SJSA1 (cell line): ENCODE measurements at places on chromosomes 3 and 15.

DNA sequence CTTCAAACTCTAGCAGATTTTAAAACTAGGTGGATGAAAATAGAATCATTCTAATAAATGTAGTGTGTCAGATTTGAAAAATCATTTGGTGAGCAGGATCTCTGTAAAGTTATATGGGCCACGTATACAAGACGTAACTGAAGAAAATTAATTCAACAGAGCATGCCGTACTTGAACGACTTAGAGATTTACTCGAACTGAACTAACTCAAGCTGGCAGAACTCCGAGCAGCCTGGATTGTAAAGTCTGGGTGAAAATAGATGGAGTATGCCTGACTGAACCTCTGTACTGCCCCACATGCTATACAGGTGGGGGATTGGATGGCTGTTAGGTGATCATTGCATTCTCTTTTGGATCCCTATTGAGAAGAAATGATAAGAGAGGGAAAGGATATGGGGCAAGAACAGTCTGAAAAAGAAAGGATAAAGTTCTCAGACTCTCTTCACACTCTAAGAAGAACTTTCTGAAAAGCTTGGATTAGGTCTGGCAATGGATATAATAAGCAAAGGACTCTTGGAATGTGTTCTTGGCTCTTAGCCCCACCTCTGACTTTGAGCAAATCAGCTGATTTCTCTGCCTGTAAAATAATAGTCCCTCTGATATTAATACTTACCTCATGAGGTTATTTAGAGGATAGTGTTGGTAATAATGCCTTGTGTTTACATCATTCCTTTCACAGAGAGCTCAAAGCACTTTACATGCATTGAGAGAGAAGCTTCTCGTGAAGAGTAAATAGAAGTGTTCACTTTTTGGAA lies 147.5 kb downstream of the FILIP1L start:
- DNase-seq, result no peak

DNA sequence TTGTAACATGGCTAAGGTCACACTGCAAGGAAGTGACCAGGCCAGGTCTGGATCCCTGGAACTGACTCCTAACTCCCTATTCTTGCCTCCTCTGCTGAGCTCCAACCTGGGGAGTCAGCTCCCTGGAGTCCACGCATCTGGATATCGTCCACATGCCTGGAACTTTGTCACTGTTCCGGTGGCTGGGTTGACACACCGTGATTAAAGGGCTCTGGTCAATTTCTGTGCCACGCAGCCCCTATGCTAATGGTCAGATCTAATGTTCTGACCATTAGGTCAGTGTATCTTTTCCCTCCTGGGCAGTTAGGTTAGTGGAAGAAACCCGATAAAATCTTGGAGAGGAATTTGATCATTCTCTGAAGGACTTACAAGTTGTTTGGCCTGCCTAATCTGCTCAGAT lies 1.6 kb upstream of the TPM1 start:
- DNase-seq, result no peak

DNA sequence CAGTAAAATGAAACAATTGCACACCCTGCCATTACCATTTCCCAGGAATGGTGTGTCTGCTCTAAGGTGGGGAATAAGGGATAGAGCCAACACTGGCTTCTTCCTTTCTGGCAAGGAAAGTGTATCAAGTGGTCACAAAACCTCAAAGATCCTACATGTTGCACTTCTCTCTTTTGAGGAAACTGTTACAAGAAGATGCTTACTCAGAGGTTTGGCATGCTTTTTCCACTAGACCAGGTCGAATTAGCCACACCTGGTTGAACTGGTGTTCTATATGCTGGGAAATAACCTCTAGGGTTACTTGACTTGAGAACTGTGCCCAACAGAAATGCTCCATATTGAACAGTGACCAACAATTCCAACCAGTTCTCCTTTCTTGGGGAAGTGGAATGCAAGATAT lies 102.9 kb downstream of the LRRN1 start:
- no peak for DNase-seq

DNA sequence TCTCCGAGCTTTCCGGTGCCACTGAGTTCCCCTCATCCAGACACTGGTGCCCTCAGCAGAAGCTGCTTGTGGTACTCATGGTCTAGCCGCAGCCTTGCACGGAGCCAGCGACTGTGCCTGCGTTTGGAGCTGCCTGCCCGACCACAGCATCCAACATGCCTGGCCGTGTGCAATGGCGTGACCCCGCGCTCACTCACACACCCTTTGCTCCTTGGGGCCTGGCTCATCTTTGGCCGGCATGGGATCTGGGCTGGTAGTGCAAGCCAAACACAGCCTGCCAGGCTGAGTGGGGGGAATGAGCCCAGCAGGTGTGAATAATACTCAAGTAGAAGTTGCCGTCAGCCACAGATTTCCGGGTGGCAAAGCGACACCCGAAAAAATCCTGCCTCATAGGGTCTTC lies 1178.7 kb upstream of the GBE1 start:
- no peak for DNase-seq

- no peak for DNase-seq
Measured at GRCh38 chr3:76888856-76889255, 151.0 kb upstream of the ROBO2 start.

DNA sequence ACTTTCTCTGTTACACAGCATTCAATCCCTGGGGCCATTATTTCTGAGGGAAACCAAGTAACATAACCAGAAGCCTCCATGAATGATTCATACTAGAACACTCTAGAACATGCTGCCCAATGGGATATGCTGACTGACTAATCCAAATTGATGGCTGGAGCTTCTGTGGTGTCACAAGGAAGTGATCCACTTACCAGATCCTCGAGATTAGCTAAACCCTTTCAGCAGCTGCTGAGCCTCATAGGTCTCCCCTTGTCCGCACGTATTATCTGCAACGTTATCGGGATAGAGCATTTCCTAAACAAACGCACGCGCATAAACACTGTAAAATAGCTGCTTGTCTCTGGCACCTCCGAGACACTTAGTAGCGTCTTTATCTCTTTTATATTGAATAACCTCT lies 61.2 kb upstream of the PROK2 start:
- DNase-seq, result no peak

DNA sequence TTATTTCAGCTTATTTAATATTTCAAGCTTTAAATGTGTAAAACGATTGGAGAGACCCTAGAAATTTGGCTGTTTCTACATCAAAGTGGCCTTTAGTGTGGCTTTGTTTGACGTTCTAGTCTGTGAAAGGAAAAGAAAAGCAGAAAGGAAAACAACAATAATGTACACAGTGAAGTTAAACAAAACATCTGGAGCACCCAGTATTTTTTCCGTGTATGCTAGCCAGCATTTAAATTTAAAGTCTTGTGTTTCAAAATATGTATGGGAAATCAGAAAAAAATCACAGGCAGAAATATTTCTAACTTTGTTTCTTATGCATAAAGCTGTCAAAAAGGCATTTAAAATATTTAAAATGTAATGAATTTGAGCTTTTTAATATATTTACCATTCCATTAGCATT lies 218.1 kb downstream of the NAALADL2 start:
- DNase-seq, result no peak

DNA sequence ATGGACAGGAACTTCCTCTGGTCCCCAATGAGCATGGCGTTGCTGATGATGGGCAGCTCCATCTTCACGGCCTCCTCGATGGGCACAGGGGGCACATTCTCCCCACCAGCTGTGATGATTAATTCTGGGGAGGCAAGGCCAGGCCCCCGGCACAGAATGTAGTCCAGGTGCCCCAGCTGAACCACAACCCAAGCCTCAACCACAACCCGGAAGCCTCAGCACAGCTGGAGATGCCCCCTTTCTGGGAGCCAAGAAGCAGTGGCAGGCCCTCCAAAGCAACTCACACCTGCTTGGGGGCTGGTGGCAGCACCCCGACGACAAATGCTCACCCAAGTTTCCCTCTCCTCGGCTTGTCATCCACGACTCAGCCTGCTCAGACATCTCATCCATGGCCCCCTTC lies 25.2 kb downstream of the IDH3A start:
- DNase-seq, result no peak

DNA sequence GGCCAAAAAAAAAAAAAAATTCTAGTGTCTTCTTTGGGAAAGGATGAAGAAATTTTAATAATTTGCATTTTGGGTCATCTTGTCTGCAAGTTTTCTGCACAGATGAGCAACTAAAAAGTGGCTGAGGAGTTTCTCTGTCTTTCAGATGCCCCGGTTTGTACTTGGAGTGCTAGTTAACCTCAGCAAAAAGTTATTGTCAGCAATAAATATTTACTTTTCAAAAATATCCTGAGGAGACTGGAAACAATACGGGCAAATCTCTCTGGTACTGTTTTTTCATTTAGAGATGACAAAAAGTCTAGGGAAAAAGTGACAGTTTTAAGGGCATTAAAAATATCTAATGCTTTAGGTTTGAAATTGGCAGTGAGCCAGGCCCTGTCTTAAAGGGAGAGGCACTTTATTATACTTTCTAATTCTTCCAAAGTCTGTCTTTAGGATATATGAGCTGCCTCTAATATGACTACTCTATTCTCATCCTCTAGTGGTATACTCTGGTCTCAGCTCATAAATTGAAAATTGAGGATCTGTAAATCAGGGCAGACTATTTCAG lies 436.0 kb upstream of the NR2F2 start:
- DNase-seq, result no peak

- DNase-seq, result no peak
Measured at GRCh38 chr15:64878705-64879104, 33.0 kb upstream of the ANKDD1A start.

DNA sequence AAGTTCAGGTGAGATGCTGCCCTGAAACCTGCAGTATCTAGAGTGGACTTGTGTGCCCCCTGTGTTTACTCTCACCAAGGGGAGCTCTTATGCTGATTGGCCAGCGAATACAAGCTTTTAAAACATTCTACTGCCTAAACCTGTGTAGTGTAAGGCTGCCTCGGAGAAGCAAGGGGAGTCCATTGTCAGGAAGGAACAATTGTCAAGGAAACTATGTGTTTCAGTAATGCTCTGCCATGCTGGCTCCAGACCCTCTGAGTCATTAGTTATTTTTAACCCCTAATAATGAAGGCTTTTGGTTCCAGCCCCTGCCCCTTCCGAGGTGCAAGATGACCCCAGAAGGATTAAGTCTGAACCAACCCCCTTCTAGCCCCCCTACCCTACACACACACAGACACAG lies 66.1 kb upstream of the CHMP2B start:
- DNase-seq, result no peak

GRCh38 chr3:88584451-88584850 lies 434.7 kb downstream of the C3orf38 start:
- DNase-seq, result no peak
